Activated effector memory CD4-positive, alpha-beta T cell treated with Interleukin-2 at 50 U/mL for 16 hours (primary cell): ENCODE measurements at places on chromosomes 7 and 10.

DNA sequence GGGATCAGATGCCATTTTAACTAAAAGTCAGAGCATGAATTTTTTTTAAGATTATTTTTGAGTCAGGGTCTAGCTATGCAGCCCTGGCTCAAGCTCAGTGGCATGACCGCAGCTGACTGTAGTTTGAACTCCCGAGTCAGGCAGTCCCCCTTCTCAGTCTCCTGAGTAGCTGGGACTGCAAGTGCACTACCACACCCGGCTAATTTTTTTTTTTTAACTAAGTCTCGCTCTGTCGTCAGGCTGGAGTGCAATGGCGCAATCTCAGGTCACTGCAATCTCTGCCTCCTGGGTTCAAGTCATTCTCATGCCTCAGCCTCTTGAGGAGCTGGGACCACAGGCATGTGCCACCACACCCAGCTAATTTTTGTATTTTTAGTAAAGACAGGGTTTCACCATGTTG is 7.8 kb downstream of the TAS2R41 start:
- DNase-seq, result no peak

GRCh38 chr7:8455426-8455825 is 22.0 kb downstream of the NXPH1 start:
- DNase-seq, result no peak

DNA sequence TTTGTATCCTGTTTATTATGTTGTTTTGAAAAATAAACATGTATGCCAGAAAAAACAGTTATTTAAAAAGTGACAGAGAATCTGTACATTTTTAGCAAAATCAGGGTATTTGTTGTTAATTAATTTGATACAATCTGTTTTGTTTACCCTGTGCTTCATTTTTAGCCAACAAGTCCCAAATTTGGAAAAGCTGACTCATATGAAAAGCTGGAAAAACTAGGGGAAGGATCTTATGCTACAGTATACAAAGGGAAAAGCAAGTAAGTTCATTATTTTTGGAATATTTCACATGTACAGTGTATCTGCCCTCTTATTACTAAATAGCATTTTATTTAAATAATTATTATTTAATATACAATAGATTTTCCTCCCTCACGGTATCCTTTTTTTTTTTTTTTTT is 151.4 kb downstream of the CDK14 start:
- no peak for DNase-seq

DNA sequence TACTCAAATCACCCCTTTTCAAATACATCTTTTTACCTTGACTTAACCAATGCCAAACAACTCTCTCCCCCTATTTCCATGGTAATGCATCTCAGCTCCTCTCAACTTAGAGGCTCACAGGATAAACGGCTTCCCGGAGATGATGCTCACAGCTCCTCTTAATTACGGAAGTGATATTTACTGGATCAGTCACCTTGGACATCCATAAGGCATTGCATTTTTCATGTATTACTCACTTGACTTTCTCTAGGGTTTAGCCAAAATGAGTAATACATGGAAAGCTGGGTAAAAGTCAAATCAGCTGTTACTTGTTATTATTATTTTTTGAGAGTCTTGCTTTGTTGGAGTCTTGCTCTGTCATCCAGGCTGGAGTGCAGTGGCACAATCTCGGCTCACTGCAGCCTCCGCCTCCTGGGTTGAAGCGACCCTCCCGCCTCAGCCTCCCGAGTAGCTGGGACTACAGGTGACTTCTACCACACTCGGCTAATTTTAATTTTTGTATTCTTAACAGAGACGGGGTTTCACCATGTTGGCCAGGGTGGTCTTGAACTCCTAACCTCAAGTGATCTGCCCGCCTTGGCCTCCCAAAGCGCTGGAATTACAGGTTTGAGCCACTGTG is 73.3 kb upstream of the RHEB start:
- DNase-seq, result no peak

- peak; percentile 15 for DNase-seq
These were observed 11.6 kb downstream of the IMPDH1 start for GRCh38 chr7:128398016-128398840.

DNA sequence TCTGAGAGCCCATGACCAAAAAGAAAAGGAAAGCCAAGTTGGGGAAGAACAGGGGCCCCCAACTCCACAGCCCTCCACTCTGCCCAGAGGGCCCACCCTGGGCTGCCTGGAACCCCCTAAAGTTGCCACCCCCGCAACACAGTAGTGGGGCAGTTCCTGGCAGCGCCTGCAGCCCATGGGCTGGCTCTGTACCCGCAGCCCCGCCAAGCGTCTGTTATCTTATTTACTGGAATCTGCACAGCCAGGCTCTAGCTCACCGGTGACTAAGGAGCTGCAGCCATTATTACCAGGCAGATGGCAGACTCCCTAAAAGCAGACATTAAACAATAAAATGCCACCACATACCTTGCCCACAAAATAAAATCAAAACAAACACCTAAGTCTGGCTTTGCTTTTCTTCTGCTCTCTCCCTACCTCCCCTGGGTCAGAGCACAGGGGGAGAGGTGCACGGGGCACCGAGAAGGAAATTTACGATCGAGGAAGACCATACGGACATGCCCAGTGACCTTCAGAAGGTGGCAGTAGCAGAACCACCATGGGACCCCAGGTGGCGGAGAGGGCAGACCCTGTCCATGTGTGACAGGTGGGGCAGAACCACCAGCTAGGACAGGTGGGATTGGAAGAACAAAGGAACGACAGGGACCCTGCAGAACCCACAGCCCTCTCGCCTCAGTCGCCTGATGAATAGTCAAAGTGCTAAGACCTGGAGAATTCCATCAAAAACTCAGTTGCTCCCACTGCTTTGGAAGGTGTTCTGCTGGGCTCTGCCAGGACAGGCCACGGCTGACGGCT is 66.3 kb downstream of the PRKAG2 start:
- DNase-seq, result no peak

- DNase-seq, result no peak
These were observed 1.5 kb downstream of the ANKRD61 start for GRCh38 chr7:6032641-6033040.

GRCh38 chr10:75070961-75071428 is 40.5 kb upstream of the SAMD8 start:
- no peak for DNase-seq

DNA sequence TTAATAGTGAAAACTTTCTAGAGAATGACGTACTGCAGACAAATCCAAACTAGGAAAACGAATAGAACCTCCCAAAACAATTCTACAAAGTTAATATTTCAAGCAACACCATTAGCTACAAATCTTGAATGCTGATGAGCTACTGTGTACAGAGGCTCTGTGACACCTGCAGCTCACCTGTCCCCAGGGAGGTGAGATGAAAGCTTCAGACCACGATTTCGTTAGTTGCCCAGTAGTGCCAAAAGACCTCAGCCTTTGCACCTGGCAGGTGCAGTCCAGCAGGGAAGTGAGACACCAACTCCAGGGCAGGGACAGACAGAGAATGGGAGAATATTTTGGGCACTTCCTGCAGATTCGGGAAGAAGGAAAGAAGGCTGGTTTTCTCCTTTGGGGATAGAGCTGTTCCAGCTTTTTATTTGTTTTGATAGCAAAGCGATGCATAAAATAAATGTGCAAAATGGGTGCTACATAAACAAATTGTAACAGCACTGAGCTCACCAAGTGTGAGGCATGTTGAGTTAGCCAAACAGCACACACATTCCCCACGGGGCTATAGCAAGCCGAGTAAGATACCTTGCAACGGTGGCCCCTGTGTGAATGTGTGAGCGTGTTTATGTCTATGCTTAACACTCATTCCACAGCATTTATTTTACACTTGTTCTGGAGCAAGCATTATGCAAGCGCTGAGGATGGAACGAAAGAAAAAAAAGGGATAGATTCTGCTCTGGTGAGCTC is 1024.8 kb upstream of the AUTS2 start:
- DNase-seq, result no peak

GRCh38 chr10:123272171-123272570 is 118.0 kb downstream of the BUB3 start:
- no peak for DNase-seq

DNA sequence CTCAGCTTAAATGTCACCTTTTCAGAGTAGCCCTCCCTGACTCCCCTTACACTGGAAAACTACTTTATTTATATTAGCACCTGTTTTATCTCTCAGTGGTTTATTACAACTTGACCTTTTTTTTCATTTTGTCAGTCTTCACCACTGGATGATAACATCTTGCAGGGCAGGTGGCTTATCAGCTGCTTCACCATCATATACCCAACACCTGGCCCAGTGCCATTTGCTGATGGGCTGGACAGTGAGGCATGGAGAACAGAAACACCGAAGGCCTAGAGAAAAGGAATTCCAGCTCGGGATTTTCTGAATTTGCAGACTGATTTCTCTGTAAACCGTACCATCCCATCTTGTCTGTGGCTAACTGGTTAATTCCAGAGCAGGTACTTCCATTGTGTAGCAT is 48.5 kb downstream of the SORCS3 start:
- DNase-seq, result no peak

DNA sequence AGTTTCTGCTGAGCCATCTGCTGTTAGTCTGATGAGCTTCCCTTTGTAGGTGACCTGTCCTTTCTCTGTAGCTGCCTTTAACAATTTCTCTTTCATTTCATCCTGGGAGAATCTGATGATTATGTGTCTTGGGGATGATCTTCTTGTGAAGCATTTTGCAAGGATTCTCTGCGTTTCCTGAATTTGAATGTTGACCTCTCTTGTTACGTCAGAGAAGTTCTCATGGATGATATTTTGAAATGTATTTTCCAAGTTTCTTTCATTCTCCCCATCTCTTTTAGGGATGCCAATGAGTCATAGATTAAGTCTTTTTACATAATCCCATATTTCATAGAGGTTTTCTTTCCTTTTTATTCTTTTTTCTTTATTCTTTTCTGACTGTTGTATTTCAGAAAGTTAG is 184.2 kb upstream of the BET1 start:
- no peak for DNase-seq

DNA sequence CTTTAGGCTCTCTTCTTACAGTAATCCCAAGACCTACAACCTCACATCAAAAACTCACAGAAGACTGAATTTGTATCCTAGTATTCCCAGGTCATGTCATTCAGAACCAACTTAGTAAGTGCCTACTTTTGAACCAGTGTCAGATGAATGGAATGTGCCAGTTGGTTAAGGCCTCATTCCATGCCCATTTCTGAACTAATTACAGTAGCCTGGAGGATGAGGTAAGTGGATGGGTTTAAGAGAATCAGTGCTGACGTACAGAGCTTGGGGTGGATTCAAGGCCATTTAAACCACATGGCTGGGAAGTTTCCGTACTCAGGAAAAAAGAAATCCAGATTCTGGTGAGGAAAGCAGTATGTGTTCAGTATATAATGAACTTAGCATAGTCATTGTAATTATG is 21.9 kb upstream of the FOXP2 start:
- DNase-seq, result no peak

DNA sequence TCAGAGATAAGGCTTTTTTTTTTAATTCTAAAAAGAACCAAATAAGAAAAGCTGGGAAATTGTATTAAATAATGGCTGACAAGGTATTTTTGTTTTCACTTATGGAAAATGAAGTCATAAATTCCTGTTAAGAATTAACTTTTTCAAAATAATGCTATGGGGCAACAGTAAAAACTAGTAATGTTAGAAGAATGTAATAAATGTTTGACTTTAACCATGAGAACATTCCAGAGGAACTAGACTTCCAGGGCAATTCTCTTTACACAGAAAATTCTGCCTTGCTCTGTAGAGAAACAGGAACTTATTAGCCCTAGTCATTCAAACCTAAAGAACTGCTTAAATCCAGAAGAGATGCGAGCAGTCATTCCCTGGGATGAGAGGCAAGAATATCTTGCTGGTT is 571.1 kb downstream of the IPMK start:
- DNase-seq, result no peak

DNA sequence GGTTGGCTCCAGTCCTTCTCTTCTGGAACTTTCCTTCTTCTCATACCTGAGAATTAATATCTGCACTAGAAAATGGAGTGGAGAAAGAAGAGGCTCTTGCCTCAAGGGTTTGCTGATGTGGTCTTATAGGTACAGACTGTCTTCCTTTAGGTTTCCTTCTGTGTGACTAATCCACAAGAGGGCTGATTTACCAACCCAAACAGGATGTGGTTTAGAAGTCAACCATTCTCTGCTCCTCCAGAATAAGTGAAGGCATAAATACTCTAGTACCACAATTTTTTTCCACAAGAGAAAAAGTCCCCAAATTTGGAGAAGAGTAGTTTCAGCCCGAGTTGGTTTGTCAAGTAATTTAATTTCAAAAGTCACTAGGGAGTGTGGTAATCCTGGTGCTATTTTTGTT is 85.8 kb downstream of the NRP1 start:
- no peak for DNase-seq

- no peak for DNase-seq
These were observed 158.5 kb downstream of the C10orf105 start for GRCh38 chr10:71561003-71561574.

GRCh38 chr10:93841961-93842360 is 51.8 kb upstream of the SLC35G1 start:
- DNase-seq, result no peak

DNA sequence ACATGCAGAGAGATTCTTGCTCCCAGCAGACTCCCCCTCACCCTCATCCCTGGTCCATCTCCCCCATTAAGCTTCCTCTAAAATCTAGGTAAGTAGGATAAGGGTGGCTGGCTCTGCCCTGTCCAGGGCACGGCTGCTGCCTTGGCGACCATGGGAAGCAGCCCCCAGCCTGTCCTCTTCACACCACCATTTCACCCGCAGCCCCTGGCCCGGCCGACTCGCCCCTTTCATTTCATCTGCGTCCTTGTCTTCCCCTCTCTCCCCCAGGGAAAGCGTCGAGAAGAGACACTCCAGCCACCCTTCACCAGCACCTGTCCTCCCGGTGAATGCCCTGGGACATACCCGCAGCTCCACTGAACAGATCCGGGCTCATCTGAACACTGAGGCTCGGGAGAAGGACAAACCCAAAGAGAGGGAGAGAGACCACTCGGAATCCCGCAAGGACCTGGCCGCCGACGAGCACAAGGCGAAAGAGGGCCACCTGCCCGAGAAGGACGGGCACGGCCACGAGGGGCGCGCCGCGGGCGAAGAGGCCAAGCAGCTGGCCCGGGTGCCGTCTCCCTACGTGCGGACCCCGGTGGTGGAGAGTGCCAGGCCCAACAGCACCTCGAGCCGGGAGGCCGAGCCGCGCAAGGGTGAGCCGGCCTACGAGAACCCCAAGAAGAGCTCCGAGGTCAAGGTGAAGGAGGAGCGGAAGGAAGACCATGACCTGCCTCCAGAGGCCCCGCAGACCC is 342.3 kb upstream of the GALNT17 start:
- DNase-seq, result no peak

GRCh38 chr10:92757066-92757710 is 67.4 kb downstream of the HHEX start:
- DNase-seq, result no peak

DNA sequence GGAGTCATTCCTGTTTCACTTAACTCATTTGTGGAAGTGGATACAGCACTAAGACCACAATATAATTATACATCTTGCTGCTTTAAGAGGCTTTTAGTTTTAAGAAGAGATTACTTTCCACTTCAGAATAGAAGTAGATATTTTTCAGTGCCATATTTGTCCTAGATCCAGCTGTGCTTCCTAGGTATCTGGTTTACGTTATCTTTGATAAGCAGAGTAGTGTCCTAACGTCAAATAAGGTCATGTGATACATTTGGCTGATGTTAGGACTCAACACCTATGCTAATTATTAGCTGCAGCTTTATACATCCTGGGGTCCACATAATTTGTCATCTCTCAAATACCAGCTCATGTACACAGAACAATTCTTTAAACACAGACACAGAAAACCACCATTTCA is 196.2 kb upstream of the SMIM30 start:
- DNase-seq, result no peak
